ENCODE measurements at places on chromosomes 12 and 14.

DNA sequence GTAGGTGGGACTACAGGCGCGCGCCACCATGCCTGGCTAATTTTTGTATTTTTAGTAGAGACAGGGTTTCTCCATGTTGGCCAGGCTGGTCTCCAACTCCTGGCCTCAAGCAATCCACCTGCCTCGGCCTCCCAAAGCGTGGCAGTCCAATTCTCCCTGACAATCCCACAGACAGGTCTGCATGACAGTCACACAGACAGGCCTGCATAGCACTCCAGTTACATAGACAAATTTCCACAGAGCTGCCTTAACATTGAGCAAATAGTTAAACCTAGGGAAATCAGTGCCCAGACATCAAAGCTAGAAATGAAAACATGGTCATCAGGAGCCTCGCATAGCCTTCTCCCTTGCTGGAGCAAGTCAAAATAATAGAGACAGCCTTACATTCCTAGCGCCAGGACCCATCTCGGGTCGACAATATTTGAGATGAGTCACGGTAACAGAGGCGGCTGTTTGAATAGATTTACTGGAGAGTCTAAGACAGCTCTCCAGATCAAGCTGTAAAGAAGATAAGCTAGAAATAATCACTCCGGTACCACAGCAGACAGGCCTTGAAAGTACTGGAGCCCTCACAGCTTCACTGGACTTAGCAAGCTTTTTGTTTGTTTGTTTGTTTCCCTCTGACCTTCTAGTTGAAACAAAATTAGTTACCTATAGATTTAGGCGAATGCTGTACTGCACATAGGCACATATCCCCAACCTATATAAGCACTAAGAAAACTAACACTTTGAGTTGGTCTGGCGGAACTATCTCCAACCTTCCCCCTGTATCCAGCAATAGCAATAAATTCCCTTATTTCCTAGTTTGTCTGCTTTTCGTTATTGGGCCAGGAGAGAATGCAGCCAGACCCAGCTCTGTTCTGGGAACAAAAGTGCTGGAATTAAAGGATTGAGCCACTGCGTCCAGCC lies 23.8 kb upstream of the PYROXD1 start:
- DNase-seq = no peak

- DNase-seq = no peak
These were observed 50.2 kb upstream of the CCND2 start for GRCh38 chr12:4223273-4223845.

GRCh38 chr12:93008044-93008778 lies 79.1 kb upstream of the EEA1 start:
- DNase-seq = no peak

- no peak for DNase-seq
These were observed 179.2 kb downstream of the EMP1 start for GRCh38 chr12:13375583-13376345.

DNA sequence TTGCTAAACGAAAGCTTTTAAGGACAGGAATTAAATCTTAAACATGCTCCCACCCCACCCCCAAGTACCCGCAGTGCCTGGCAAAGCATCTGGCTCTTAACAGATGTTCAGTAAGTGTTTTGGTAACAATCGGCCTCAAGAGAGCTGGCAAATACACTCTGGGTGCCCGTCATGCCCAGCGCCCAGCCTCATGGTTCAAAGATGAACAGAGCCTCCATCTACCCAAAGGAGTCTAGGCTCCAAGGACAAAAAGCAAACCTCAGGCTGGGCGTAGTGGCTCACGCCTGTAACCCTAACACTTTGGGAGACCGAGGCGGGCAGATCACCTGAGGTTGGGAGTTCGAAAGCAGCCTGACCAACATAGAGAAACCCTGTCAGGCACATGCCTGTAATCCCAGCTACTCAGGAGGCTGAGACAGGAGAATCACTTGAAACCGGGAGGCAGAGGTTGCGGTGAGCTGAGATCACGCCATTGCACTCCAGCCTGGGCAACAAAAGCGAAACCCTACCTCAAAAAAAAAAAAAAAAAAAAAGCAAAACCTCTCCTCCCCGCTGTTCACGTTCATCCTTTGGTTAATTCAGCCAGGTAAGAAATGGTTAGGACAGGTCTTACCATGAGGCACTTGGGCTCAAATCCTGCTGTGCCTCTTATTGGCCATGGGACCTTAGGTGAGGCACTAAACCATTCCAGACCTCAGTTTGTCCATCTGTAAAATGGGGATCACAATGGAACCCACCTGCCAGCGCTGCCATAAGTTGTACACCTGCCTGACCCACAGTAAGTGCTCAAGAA lies 151.3 kb downstream of the BCL11B start:
- DNase-seq = no peak

DNA sequence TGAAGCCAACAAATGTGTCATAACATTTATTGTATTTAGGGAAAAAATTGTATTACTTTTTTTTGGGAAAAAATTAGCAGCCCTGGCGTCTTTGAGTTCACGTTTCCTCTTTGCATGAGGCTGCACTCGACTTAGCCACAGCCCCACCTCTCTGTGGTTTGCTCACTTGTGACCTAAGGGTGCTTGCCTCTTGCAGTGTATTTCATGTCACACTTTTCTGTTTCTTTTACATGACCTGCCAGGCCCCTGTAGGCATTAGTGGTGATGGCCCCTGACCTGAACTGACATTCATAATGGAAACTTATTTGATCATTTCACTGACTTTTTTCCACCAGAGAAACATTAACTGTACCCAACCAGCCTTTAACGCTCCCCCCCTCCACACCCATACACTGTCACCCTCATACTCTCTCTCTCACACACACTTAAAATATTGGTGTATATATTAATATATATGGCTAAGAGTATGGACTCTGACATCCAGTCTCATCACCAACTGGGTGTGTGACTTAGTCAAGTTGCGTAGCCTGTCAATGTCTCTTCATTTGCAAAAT lies 122.9 kb downstream of the PRKCH start:
- no peak for DNase-seq

DNA sequence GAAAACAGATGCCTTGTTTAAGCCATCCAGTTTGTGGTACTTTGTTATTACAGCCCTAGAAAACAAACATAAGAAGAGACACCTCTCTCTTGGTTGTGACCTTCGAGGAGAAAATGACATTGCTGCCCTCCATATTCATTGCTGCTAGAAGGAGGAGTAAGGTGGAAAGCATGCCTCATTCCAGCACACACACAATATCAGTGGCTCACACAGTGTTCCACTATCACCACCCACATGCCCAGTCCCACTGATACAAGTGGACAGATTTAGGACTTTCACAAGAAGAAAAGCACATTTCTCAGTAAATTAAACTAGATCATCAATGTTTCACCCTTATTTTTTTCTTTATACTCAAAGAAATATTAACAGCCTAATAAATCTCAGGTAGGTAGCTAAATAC lies 143.6 kb downstream of the PHLDA1 start:
- no peak for DNase-seq

DNA sequence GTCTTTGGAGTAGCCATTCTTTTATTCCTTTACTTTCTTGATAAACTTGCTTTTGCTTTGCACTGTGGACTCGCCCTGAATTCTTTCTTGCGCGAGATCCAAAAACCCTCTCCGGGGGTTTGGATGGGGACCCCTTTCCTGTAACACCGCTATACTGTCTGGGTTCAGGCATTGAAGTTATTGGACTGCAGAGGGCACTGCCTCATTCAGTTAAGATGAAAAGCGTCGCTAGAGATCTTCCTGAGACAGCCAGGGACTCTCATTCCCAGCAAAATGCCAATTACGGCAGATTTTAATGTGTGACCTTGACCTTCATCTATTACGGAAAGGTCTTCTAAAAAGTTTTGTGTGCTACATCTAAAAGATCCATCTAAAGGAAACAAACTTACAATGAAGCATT lies 17.3 kb upstream of the RIMKLB start:
- no peak for DNase-seq

DNA sequence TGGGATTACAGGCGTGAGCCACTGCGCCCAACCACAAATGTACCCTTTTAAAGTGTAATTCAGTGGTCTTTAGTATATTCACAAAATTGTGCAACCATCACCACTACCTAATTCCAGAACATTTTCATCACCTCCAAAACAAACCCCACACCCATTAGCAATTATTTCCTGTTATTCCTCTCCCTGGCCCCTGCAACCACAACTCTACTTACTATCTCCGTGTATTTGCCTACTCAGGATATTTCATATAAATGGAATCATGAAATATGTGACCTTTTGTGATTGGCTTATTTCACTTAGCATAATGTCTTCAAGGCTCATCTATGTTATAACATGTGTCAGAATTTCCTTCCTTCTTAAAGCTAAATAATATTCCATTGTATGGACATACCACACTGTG lies 16.0 kb upstream of the AQP2 start:
- DNase-seq = no peak

DNA sequence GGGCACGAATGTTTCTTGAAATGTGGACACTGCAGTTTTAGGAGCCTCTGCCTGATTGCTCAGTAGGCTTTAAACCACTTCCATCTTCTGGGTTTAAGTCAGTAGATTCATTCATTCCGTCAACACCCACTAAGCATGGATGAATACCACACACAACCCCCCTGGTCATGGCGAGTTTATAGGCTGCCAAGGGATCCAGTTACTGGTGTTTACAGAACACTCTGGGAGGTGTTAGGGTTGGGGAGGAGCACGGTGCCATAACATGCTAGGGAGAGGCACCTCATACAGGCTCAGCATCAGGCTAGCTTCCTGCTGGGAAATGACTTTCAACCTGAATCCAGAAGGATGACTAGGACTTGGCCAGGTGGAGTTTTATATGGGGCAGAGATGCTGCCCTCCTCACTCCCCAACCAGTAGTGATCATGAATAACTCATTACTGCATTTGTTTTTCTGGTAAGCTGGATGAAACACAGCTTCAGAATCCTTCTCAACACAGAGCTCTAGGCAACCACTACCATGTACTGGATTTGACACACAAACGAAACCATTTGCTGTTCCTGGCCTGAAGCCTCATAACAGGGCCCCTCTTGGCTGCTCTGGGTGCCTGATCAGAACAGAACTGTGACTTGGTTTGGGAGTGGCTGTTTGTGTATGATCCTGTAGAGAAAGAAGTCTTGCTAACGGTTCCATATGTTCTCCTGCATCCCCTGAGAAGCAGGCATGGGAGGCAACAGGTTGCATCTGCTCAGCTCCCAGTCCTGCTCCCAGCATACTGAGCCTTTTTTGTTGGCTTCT lies 47.9 kb downstream of the FBXW8 start:
- DNase-seq = no peak

DNA sequence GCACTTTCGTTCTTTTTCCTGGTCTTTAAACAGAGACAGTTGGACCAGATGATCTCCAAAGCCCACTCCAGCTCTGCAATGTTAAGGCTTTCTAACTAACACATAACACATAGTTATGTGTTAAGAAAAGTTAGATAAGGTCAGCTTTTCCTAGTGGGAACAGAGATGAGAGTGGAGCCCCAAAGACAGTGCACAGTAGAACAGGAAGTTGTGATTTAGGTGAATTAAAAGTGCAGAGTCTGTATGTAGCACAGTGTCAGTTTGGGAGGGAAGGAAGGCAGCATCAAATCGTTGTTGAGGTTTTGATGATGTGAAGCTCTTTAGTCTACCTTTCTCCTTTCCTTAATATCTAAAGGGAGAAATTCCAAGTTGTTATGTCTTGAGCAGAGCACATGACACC lies 31.7 kb downstream of the PRORP start:
- no peak for DNase-seq

- DNase-seq = no peak
These were observed 22.9 kb downstream of the NDUFA12 start for GRCh38 chr12:94980577-94980976.

DNA sequence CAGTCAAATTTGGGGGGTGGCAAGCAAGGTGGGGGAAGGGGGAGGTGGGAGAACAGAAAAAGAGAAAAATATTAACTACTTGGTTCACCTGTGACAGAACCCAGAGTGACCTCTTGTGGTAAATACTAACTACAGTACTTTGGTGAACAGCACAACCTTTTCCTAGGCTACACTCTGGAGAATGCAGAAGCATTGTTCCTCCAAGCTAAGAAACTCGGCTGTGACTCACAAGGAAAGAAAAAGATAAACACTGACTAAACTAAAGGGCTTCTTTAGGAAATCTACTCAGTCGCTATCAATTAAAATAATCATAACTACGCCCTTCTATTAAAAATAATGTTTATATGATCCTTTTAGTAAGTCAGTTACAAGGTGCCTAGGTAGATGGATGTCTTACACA lies 5.4 kb downstream of the KCNH5 start:
- peak; percentile 7 for DNase-seq

DNA sequence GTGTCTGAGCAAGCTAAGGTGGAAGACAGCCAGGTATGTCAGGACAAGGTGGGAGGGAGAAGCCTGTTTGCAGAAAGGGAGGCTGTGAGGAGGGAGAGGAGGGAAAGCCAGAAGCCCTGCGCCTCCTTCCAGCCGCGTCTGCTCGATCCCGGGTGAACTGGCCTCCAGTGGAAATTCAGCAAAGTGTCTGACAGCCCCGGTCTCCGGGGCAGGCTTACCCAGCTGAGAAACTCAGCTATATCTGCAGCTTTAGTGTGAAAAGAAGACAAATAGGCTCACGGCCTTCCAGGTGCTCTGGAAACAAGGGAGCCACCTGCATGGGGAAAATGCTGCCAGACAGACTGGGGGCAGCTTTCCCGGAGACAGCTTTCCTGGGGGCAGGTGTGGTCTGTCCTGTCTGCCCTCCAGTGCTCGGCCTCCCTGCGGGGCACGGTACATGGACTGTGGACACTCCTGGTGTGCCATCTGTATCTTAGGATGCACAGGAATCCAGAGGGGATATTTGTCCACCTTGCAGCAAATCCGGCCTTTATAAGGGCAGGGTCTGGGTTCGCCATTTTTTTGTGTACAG lies 6.3 kb downstream of the RFLNA start:
- no peak for DNase-seq

DNA sequence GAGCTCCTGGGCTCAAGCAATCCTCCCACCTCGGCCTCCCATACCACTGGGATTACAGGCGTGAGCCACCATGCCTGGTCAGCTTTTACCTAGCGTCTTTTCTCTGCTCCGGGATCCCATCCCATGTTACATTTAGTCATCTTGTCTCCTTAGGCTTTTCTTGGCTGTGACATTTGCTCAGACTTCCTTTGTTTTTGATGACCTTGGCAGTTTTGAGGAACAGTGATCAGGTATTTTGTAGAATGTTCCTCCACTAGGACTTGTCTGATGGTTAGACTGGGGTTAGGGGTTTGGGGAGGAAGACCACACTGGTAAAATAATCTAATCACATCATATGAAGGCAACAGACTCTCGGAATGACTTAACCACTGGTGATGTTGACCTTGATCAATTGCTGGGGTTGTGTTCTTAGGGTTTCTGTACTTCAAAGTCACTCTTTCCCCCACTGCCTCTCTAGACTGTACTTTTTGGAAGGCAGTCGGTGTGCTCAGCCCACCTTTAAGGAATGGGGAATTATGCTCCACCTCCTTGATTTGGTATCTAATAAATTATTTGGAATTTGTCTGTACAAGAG lies 48.4 kb downstream of the RIN3 start:
- no peak for DNase-seq

- no peak for DNase-seq
These were observed 54.3 kb upstream of the KCNJ8 start for GRCh38 chr12:21828779-21829178.

All from retina (tissue), 1 donor.